ENCODE measurements at places on chromosomes 4 and X.
A peak's percentile ranks its signal among the peaks of the same experiment; 100 is the strongest.

- no peak for DNase-seq
Observed at GRCh38 chrX:47231167-47231566, 1.6 kb upstream of the USP11 start.

- DNase-seq, result no peak
Observed at GRCh38 chrX:10470009-10470408, 150.4 kb downstream of the MID1 start.

GRCh38 chrX:48940404-48940955, 16.9 kb downstream of the OTUD5 start:
- no peak for DNase-seq

- no peak for DNase-seq
Observed at GRCh38 chr4:152458801-152459302, 77.0 kb downstream of the FBXW7 start.

DNA sequence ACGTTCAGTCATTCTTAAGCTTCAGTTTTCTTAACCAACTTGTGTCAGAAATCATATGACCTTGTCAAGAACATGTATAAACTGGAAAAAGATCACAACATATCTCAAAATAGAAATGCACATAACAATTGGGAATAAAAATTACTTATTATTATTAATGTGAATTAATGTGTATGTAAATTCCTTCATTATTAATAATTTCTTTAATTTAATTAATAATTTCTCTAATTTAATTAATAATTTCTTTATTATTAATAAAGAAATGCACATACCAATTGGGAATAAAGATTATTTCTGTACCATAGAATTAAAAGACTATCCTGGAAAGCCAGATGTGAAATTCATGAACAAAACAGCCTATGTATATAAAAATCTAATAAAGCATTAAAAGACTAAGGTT, 718.5 kb upstream of the PCDH7 start:
- no peak for DNase-seq

- DNase-seq, result no peak
Observed at GRCh38 chr4:22414833-22415232, 101.0 kb downstream of the ADGRA3 start.

GRCh38 chr4:69075061-69075792, 21.0 kb upstream of the UGT2B7 start:
- no peak for DNase-seq

DNA sequence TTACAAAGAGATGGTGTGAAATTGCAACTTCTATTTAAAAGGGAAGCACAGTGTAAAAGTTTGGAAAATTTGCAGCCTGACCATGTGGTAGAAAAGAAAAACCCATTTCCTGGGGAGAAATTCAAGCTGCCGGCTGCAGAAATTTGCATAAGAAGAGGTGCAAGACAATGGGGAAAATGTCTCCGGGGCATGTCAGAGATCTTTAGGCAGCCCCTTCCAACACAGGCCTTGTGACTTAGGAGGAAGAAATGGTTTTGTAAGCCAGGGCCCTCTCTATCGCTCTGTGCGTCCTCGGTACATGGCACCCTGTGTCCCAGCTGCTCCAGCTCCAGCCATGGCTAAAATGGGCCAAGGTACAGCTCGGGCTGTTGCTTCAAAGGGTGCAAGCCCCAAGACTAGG, 40.4 kb downstream of the CCDC158 start:
- DNase-seq, result no peak

- DNase-seq, result no peak
Observed at GRCh38 chrX:66053414-66053813, 13.5 kb upstream of the VSIG4 start.

- DNase-seq, result no peak
Observed at GRCh38 chr4:22356987-22357596, 158.8 kb downstream of the ADGRA3 start.

DNA sequence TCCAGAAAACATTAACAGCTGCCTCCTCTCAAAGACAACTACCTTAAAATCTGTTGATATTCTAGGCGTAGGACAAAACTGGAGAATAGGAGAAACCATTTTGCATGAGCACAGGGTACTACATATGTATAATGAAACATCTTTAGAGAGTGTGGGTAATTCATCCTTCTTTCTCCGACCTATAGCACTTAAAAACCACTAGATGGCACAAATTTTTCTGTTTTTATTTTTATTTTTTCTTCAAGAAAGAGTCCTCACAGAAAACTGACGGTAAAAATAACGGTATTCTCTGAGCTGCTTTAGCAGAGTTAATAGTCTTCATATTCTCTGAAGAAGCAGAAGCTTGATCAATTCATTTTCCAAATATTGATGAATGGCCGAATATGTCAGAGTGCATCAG, 14.6 kb downstream of the SMIM31 start:
- DNase-seq, result no peak

- no peak for DNase-seq
Observed at GRCh38 chrX:51853251-51853650, 40.2 kb upstream of the MAGED1 start.

- no peak for DNase-seq
Observed at GRCh38 chrX:23896981-23897380, 10.8 kb downstream of the APOO start.

- peak; percentile 40 for DNase-seq
Observed at GRCh38 chr4:54322818-54323417, 93.8 kb downstream of the PDGFRA start.

DNA sequence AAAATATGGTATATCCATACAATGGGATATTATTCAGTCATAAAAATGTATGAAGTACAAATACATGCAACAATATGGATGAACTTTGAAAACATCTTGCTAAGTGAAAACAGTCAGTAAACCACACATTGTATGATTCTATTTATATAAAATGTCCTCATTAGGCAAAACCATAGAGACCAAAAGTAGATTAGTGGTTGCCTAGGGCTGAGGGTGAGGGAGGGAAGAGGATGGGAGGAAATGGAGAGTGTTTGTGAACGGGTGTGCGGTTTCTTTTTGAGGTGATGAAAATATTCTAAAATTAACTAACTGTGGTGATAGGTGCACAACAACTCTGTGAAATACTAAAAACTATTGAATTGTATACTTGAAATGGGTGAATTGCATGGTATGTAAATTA, 29.6 kb downstream of the TEX11 start:
- DNase-seq, result no peak

DNA sequence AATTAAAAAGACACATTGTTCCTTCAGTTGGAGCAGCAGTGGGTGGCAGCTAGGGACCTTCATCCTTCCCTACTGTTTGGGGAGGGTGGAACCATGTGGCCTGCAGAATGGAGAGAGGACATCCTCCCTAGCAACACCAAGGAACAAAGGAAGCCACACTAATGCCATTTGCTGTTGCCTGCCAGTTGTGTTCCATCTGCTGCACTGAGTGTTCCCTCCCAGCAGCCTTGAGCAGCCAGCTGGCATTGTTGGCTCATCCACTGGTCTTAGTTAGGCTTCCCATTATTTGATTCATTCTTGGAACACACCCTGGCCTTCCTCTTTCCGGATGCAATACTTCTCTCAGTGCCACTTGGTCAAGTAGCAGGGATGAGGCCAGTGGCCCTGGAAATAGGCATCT, 25.0 kb upstream of the HMGB3 start:
- no peak for DNase-seq

DNA sequence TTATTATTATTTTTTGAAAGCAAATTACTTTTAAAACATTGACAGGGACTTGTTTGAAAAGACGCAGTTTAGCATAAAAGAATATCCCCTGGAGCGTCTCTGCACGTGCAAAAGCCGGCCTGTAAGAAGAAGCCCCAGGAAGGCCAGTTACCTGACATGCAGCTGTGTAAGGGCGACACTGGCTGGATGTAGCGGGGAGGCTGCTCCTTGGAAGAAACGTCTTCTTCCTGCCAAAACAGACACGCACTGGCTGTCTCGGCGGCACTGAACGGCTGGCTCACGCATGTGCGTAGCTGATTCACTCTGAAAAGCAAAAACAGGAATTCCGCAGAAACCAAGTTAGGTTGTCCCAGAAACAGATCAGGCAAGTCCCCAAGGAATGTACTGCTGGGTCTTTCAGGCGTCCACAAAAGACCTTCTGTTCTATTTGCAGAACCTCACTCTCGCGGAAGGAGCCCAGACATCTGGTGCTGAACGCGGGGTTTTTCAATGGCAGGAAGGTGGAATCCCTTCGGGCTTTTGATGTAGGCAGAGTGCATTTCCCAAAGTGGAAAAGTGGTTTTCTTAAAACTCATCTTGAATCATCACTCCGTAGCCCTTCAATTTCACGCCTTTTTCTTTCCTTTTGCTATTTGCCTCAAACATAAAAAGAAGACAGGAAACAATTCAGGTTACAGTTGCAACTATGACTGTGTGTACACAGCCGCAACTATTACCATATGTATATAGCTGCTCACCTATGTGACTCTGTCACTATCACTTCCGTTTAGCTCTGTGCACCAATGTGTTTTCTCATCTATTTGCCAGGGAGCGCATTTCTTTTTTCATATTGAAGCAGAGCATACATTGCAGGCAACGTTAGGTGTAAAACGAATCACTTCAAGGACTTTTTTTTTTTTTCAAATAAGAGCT, 38.1 kb upstream of the ARSH start:
- DNase-seq, result peak; percentile 1

DNA sequence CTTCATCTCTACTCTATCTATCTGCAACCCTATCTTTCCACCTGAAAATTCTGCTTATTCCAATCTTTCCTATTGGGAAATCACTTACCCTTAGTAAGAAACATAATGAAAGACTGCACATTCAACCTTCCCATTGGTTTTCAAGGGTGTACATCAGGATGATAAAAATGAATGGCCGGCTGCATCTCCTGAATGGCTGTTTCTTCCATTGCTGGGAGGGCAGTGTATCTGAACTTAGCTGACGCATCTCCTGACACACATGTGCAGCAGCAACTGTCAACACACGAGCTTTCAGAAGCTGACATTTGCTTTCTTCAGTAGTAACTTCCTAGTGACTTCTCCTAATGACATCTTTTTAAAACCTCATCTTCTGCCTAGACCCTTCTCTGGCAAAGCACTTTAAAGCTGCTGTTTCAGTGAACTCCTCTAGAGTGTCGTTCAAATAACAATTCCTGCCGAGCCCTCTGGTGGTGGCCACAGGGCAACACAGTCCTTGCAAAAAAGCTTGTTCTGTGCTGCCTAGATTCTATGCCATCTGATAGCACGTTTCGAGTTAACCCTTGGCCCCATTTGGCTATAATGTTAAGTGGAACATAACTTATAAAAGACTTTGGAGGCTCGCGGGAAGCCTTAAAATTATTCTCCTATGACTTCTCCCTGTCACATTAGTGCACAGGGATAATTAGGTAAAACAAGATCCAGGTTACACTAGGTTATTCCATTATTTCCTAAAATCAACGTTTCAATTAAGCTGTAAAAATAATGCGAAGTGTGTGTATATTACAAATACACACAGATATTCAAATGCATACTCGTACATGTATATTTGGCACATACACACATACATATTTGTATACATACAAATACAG, 2340.7 kb downstream of the PCDH7 start:
- DNase-seq, result no peak

DNA sequence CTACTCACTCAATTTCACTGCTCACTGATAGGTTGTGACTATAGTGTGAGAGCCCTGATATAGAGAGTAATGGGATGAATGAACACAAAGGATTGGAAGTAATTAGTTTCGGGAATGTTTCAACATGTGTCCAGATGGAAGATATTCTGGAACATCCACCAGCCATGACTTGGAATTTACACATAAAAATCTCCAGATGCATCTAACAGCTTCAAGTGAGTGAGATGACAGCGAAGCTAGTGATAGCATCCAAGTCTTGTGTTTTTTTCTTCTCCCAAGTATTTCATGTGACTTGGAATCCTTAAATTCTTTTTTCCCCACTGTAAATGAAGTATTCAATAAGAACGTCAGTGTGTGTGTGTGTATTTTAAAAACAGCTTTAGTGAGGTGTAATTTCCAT, 82.1 kb downstream of the CLDN34 start:
- no peak for DNase-seq

DNA sequence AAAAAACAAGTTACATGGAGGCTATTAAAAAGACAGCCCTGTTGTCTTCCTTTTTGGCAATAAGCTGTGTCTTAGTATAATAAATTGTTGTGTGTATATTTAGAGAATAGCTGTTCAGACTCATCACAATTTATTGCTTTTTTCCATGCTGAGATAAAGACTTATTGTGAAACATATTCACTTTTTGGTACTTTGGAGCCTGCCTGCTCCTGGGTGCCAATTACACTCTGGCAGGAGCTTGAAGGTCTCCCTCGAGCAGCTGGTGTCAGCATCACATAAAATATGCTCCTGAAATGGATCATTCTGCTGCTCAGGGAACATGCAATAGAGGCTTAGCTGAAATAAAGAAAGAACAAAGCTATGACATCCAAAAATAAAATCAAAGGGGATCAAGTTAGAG, 211.6 kb upstream of the DKK2 start:
- DNase-seq, result no peak

GRCh38 chr4:24274381-24274941, 309.9 kb downstream of the DHX15 start:
- no peak for DNase-seq

- no peak for DNase-seq
Observed at GRCh38 chrX:15050395-15050794, 177.2 kb downstream of the MOSPD2 start.

DNA sequence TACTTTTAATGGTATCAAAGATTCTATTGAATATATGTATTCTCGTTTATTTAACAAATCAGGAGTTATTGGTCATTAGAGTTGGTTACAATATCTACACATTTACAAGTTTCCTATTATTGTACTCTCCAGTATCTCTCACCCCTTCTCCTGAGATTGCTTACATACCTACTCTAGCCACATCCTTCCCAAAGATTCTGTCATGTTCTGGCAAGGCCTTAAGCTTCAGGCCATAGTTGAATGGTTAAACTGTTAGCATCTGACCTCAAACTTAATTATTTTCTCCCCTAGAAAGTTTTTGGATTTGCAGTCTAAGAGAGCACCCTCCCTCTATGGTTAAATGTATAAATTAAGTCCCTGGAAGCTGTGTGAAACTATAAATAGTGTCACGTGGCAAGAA, 784.2 kb downstream of the GLUD2 start:
- no peak for DNase-seq

GRCh38 chr4:158777423-158778155, 8.8 kb downstream of the FNIP2 start:
- DNase-seq, result no peak

DNA sequence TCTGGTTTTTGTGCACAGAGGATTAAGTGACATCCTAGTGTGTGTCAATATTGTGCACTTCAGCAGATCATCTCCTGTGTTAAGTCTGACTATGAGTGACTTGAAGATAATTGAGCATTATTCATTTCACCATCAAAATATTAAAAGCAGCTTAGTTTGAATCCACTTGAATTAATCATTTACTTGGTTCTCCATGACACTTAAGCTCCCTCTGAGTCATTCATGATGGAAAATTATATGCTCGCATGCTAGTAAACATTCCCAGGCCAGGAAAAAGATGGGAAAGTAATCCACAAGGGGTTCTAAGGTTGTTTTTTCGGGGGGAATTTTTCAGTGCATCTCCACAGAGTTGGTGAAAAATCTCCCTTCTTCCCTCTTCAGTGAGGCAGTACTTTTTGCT, 97.2 kb upstream of the EOLA2 start:
- DNase-seq, result no peak
